CD8-positive, alpha-beta memory T cell (primary cell): ENCODE measurements at places on chromosomes 2 and 18.

- no peak for DNase-seq
Measured at GRCh38 chr2:33491441-33492084, 15.1 kb downstream of the RASGRP3 start.

- DNase-seq: no peak
Measured at GRCh38 chr2:38207168-38207567, 131.2 kb upstream of the CYP1B1 start.

GRCh38 chr2:108271691-108272253, 16.9 kb upstream of the SULT1C2 start:
- no peak for DNase-seq

DNA sequence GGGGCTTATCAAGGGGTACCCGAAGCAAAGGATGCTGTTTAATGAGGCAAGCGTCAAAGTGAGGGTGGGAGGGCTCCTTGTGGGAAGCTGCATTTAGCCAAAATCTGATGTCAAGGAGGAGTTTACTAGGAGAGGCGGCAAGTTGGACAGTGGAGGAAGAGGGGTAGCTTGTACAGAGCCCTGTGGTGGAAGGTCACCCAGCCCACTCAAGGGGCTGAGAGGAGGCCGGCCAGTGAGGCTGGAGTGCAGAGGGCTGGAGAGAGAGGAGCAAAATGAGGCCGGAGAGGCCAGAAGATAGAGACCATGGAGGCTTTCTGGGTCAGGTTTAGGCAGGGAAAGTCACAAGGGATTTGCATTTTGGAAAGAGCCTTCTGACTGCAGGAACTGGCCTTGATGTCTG, 49.5 kb downstream of the ASB1 start:
- no peak for DNase-seq

GRCh38 chr2:12315224-12315623, 401.5 kb upstream of the TRIB2 start:
- DNase-seq: no peak

- no peak for DNase-seq
Measured at GRCh38 chr2:127630096-127630863, 15.7 kb upstream of the GPR17 start.

- no peak for DNase-seq
Measured at GRCh38 chr2:96264656-96265348, 995 bp downstream of the TMEM127 start.

GRCh38 chr2:23711979-23712755, 214.8 kb downstream of the ATAD2B start:
- DNase-seq: no peak

- DNase-seq: no peak
Measured at GRCh38 chr2:124894199-124894598, 869.1 kb downstream of the CNTNAP5 start.

DNA sequence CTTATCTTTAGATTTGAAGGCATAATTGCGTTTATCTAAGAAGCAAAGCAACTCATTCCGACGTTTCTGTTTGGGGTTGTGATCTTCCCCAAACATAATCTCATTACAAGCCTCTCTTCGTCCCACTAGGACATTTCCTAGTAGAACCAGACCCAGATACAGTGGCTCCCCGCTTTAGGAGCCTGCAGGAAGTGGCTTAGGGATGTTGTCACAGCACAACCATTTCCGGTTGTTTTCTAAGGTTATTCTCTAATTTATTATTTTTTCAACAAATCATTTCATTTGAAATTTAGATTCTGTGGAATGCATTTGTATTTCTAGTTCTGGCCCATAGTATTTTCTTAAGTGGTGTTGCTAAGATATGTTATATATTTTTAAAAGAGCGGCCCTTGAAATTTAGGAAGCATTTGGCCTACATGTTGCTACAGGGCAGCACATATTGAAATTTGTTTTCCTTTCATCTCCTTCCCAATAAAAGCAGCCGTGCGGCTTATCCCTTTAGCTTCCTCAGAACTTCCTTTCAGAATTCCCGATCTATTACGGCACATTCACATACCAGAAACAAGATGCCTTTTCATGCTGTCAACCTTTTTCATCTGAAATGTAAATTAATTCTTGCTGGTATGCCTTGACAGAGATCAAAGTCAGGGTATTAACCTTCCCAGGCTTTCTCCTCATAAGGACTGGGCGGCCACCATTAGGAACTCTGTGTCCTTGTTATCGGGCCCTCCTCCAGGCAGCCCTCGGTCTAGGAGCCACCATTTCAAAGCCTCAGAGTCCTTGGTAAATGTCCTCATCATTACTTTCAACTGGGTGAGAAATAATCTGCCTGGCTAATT, 210.9 kb upstream of the SP5 start:
- DNase-seq: no peak

- DNase-seq: no peak
Measured at GRCh38 chr2:86017901-86018896, 87.5 kb downstream of the POLR1A start.

GRCh38 chr2:191839918-191840804, 6.7 kb downstream of the CAVIN2 start:
- no peak for DNase-seq

DNA sequence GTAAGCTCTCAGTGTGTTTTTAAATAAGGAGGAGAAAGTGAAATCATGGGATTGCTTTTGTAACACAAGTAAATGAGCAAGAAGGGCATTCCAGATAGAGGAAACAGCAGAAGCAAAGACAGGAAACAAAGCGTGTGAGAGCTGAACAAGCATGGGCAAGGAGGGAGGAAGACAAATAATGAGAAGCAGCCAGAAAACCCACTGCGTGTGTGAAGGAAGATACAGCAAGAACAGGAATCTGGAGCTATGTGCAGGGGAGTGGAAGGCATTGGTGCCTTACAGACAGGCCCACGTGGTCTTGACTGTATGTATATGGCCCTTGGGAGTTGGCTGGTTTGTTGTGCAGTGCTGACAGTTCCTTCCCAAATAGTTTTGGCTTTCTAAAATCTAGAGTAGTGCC, 88.6 kb downstream of the AAK1 start:
- no peak for DNase-seq

DNA sequence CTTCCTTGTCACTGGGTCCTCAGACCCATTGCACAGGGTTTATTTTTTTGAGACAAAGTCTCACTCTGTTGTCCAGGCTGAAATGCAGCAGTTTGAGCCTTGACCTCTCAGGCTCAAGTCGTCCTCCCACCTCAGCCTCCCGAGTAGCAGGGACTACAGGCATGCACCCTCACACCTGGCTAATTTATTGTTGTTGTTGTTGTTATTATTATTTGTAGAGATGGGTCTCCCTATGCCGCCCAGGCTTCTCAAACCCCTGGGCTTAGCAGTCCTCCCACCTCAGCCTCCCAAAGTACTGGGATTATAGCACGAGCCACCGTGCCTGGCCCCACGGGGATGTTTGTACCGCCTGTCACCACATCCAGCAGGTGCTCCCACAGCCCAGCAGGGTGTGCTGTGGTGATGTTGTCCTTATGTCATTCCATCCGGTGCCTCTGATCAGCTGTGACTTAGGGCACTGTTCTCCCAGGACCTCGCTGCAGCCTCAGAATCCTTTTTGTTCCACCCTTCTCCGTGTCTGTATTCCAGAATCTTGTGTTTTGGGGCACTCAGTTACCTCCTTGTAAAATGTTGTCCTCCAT, 182.3 kb downstream of the INO80D start:
- DNase-seq: no peak

GRCh38 chr2:128500138-128500800, 181.6 kb upstream of the HS6ST1 start:
- DNase-seq: no peak

- no peak for DNase-seq
Measured at GRCh38 chr2:118856978-118857676, 9.7 kb upstream of the EN1 start.

DNA sequence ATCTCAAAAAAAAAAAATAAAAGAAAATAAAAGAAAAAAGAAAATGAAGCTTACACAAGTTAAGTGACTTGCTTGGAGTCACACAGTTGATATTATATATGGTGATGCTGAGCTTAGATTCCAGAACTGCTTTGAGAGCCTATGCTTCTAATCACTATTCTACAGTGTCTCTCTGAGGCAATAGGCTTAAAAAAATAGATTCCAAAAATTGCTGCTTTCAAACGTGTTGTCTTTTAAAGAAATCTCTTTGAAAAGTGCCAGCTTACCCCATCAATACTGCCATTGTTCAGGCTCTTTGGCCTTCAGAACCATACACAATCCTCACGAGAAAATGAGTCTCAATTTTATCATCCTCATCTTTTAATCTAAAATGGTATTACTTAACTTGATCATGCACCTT, 102.6 kb downstream of the CDK15 start:
- no peak for DNase-seq

- no peak for DNase-seq
Measured at GRCh38 chr18:4748975-4749374, 293.9 kb upstream of the DLGAP1 start.

- no peak for DNase-seq
Measured at GRCh38 chr2:114354199-114354598, 88.2 kb upstream of the DPP10 start.

DNA sequence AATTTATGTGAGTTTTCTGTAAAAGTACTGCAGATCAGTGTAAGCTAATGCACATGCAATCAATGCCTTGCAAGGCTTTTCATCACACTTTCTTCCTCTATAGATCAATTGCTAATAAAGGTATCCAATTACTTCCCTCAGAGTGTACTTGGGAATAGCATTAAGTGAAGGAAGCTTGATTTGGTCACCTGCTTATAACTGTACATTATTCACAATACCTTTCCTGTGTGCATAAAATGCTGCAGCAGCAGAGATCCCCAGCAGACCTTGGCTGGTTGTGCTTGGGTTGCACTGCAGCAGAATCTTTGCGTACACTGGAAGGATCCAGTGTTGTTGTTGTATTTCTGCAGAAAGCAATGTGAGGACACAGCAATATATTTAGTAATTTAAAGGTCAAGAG, 18.5 kb upstream of the SCN9A start:
- DNase-seq: no peak

- no peak for DNase-seq
Measured at GRCh38 chr2:142144547-142144946, 13.7 kb upstream of the LRP1B start.
